ENCODE measurements at places on chromosomes 12 and 14.

DNA sequence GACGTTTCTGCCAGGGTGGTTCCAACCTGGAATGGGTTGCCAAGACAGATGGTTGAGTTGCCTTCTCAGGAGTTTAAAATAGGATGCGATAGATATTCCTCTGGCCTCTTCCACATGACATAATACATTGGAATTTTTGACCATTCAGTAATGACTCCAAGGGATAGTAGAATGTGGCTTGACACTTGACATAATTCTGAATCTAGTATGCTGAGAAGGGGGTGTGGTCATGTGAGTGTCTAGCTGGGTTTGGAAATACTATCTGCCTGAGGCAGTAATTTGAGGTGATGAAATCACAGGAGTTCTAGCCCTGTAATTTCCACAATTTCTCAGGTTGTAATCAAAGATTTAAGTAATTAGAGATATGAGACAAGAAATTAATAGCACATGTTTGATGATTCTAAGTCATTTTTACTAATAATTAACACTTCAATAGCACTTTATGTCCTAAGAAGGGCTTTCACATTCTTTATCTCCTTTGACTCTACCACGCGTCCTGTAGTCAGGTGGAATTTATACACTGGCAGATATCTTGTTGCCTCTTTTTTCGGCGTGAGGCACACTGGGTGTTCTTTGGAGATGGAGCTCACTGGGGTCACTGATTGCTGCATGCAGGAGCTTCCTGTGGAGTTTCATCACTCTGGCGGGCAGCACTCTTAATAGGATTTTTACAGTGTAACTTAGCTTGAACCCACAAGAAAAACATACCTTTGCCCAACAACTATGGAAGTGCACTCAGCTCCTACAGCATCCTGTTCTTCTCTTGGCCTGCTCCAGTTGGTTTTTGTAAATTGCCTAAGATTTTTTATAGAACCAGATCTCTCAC lies 3.2 kb upstream of the AMIGO2 start:
- no peak for DNase-seq

DNA sequence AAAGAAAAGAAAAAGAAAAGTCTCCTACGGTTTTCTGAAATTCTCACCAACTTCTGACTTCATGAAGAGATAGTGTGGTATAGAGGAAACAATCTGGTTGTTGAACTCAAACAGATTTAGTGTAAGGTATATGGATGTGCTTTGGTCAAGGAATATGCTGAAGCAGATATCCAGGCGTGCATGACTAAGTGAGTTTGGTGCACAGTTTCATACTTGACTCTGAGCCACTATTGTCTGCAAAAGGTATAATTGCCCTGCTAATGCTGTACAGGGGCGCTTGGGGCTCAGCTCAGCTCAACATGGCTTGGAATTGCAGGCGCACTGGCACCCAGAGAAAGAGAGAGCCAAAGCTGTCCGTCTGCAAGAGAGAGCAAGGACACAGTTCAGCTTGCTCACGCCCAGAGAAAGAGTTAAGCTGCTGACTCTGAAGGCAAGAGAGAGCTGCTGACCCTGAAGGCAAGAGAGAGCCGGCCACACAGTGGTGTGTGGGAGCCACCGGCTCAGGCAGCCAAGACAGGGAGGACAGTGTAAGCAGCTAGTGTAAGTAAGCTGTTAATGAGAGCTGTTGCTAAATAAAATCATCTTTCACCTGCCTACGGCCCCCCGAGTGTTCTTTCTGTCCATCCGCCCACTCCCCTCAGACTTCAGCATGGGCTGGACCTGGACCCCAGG lies 66.4 kb upstream of the SLC38A4 start:
- no peak for DNase-seq

DNA sequence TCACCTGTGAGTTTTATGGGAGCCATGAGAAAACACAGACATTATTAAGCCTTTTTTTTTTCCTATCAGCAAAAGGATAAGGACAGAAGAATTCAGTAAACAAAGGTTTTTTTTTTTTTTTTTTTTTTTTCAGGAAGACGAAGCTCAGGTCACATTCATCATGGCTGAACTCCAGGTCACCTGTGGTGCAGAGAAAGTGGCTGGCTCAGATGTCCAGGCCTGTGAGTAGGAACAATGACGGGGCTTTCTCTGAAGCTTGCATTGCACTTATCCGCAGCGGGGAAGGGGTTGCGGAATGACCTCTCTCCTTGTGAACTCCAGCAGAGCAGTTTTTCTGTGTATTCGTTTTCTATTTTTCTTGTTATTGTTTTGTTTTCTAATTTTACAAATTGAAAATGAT lies 759.6 kb upstream of the TMEM132C start:
- DNase-seq: no peak

DNA sequence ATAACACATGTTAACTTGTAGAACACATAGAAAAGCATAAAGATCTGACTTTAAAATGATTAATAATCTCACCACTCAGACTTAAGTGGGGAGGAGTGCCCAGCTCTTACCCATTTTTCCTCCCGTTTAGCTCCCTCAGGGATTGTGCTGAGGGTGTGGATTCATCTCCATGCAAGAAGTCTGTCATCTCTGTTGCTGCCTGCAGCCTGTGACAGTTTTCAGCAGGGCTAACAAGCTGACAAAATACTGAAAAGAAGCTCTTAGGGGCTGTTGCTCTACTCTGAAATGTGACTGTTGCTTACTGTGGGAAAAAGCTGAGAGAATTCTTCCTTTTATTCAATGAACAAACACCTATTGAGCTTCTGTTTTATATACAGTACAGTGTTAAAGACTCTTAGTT lies 216.2 kb downstream of the CPNE8 start:
- DNase-seq: no peak

GRCh38 chr14:24351517-24351916 lies 11.7 kb upstream of the RIPK3 start:
- DNase-seq: no peak

- no peak for DNase-seq
These were observed 36.2 kb upstream of the APPL2 start for GRCh38 chr12:105272152-105272551.
